Stimulated activated CD4-positive, alpha-beta T cell treated with anti-CD3 and anti-CD28 coated beads, Interleukin-12 subunit alpha, Interleukin-12 subunit beta, amount 100 ng/mL, for 4 hours (primary cell): ENCODE measurements at places on chromosomes 6 and 20.

GRCh38 chr6:128311944-128312570 lies 208.3 kb downstream of the PTPRK start:
- DNase-seq = no peak

GRCh38 chr6:170173335-170173881 lies 117.5 kb downstream of the DLL1 start:
- no peak for DNase-seq

GRCh38 chr6:25944688-25945574 lies 14.4 kb upstream of the SLC17A2 start:
- DNase-seq = no peak

DNA sequence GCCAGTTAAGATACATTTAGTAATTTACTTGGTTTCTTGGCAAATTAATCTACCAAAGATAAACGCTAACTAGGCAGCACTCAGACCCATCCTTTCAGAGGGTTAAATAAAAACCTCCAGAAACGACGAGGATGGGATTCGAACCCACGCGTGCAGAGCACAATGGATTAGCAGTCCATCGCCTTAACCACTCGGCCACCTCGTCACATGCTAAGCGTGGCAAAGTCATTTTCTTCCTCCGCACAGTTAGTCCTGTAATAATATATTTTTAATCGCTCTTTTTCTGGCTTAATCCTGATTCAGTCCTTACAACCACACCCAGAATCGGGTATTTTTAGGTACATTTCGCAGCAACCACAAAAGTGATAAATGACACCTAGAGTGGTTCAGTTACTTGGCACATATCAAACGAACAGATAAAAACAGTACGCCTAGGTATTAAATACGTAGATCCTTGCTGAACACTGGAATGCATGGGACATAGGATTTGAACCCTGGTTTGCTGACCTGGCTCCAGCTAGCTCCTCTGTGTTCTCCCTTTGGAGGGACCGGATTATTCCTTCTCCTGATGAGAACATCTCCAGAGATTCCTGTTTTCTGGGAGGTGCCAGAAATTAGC lies 71.6 kb downstream of the GPX5 start:
- peak; percentile 28 for DNase-seq

DNA sequence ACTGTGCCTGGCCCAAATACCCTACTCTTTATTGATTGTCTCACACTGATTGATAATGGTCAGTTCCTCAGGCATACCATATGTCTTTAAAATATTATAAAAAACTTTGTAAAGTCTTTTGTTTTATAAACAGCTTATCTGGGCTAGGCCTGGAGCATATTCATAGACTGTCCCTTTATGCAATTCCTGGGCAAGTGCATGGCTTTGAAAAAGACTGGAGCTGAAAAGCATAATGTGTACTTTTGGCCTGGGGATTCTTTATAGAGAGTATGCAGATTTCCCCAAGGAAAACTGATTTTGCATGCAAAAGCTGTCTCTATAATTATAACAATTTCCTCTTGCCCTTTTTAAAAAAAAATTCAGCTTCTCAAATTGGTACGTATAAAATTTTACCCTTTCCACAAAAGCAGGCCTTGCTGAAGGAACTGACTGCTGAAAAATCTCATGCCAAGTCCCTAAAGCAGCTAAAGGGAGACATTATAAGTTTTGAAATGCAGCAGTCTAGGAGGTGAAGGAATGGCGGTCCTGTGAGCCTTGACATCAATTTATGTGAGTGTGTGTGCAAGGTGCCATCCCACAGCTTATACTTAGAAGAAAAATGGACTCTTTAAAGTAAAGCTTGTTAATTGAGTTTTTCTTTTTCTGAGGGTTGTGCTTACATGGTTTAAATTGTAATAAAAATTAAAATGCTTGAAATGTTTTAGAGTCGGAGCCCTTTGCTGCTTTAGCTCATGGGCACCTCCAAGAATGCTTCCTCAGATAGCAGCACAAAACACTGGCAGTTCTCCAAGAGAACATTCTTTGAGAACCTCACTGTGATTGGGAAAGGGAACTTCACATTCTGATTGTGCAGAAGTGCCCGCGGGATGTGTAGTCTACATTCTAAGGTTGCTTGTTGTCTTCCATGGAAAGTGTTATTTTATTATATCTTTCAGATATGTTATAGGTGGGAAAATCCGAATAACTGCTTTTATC lies 43.9 kb downstream of the PLCB4 start:
- DNase-seq = no peak
